ENCODE measurements at places on chromosomes 12 and 14.

DNA sequence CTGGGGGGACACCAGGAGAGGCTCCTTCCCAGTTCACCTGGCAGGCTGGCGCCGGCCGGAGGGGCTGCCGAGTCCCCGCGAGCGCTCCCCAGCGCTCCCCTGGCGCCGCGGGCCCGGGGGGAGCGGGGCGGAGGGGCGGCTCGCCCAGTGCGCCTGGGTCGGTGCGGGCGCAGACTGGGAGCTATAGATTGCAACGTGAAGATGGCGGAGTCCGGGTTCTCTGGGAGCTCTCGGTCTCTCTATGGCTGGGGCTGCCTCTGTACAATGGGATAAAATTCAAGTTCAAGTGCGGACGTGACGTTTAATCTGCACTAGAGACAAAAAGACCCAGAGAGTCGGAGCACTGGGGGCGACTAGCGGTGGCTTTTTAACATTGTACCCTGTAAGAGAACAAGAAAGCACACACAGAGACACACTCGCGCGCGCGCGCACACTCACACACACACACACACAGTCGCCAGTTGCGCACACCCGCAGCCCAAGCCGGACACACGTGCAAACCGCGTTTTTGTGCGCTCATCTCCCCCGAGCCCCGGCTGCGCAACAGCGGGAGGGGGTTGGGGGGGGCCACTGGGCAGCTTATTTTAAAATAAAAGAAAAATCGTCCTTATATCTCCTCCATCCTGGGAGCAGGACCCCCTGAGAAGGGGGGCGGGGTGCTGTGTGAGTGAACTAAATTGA, at the start of gene BCL11B:
TSS of gene BCL11B (minus strand) at position 247 of the 681 bp plus-strand sequence. CDS start 979 bp downstream, outside the sequence.
- DNase-seq: peak; percentile 13

DNA sequence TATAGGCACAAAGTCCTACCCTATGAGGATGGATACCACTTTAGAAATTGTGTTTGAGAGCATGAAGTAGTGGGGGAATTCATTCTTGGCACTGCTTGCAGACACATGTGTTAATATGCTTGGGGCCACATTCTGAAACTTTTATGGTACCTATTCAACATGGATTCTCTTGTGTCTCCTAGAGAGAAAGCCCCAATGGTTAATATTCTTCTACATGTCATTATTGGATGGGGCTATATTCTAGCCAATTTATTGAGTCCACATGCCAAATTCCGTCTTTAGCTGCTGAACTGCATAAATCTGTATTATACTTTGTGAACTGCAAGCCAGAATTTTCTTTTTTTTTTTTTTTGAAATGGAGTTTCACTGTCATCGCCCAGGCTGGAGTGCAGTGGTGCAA, 140.0 kb downstream of the KICS2 start:
- no peak for DNase-seq

GRCh38 chr14:87896393-87897380, 96.3 kb downstream of the GALC start:
- DNase-seq: no peak

- no peak for DNase-seq
These were observed 124.6 kb downstream of the ERC1 start for GRCh38 chr12:1115484-1116231.

GRCh38 chr12:115062741-115063140, 378.8 kb upstream of the TBX3 start:
- no peak for DNase-seq

GRCh38 chr14:99568567-99569560, 35.1 kb downstream of the CCDC85C start:
- DNase-seq: no peak

- DNase-seq: peak; percentile 34
These were observed 1.0 kb downstream of the ITFG2 start for GRCh38 chr12:2813214-2814185.

GRCh38 chr12:19088606-19089005, 40.9 kb upstream of the PLEKHA5 start:
- no peak for DNase-seq

DNA sequence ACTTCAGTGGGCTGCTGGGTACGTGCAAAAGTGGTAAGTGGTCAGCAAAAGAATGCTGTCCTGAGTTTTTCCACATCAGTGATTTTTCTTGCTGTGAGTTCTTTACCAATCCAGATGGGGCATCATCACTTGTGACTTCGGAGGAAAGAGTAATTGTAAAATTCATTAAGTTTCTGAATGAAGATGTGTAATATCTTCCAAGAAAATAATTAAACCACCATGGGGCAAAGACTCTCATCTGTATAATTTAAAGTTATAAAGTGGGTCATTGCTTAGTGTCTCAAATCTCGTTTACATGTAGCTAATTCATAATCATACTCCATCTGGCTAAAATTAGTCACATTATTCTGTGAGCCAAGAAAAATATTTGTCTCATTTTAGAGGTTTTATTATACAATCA, 10.8 kb upstream of the MED6 start:
- no peak for DNase-seq

- no peak for DNase-seq
These were observed 22.2 kb downstream of the LRRIQ1 start for GRCh38 chr12:85058339-85058738.
